ENCODE measurements at places on chromosomes 3 and 15.
A peak's percentile ranks its signal among the peaks of the same experiment; 100 is the strongest.

- DNase-seq, result no peak
Observed at GRCh38 chr3:12983319-12983718, 89.9 kb downstream of the IQSEC1 start.

GRCh38 chr15:94174399-94174802, 57.0 kb upstream of the MCTP2 start:
- DNase-seq, result peak; percentile 49

- DNase-seq, result peak; percentile 75
Observed at GRCh38 chr3:150761831-150762661, 923 bp downstream of the SIAH2 start.

GRCh38 chr3:140726066-140726465, 48.2 kb downstream of the TRIM42 start:
- no peak for DNase-seq

DNA sequence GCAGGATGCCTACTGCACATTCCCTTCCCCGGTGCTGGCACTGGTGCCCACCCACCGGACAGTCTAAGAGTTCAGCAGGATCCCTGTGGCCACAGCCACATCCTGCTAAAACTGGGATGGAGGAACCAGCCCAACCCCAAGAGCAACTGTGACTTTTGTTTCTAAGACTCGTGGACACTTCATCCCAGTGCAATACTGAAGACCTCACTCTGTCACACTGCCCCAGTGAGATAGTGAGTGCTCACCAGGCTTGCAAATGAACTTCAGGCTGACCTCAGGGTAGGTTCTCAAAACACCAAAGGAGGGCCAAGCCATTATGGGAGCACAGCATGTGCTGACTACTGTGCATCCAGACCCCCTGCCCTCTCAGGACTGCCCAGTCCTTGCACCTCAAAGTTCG, 46.7 kb upstream of the MTMR14 start:
- no peak for DNase-seq

DNA sequence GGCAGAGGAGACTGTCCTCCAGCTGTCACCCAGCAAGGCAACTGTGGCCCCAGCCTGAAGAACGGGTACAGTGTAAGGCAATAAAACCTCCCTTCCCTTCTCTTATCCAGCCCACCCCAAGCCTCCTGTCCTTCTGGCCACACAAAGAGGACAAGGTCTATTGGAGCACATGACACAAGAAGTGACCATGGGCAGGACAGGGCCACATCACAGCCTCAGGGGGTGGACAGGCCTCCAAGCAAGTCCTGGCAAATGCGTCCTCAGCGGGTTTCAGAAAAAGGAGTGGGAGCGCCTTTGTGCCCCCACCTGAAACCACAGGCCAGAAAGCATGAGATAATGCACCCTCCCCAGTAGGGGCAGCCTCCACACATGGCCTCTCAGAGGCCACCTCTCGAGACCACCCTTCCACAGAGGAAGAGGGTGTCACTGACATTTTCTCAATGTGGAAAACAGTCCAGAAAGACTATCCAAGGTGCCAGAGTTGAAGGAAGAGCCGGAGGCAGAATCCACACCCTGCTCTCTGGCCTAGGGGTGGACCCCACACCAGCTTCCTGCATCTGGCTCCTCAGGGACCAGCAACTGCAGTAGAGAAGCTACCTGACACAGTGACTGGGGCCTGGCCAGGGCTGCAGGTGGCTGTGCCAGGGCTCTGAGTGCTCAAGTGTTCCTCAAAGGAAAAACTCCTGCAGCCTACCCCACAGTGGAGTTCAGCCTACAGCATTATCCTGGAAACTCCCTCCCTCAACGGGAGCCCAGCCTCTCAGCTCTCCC, 43.9 kb downstream of the CCDC12 start:
- DNase-seq, result no peak

GRCh38 chr3:102682741-102683140, 247.9 kb downstream of the ZPLD1 start:
- no peak for DNase-seq

- peak; percentile 96 for DNase-seq
Observed at GRCh38 chr15:67146875-67147381, 81.5 kb downstream of the SMAD3 start.

- peak; percentile 85 for DNase-seq
Observed at GRCh38 chr15:74396445-74397238, 29.2 kb upstream of the CYP11A1 start.

DNA sequence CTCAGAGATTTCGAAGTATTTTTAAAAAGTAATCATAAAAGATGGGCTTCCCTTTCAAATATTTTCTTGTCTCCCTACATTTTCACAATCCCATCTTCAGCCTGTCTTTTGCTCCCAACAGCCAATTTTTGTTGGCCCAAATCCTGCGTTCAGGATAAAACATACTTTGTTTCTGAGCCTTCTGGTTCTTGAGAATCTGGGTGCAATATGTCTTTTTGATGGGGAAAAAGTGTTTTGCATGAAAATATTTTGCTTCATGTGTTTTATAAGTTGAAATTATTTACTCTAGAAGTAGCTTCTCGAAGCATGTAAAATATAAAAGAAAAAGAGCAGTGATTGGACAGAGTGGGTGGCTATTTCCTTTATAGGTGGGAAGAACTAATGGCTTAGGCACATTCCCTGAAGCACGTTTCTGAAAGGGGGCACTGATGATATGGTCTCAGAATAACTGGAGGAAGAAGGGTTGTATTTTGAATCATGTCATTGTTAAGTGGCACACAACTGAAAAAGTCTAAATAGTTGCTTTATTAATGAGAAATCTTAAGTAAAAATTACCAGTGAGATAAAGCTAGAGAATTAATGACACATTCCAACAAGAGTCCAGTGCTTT, 3.9 kb downstream of the UNC13C start:
- DNase-seq, result no peak

GRCh38 chr3:7684182-7684715, 817.4 kb upstream of the LMCD1 start:
- DNase-seq, result no peak

DNA sequence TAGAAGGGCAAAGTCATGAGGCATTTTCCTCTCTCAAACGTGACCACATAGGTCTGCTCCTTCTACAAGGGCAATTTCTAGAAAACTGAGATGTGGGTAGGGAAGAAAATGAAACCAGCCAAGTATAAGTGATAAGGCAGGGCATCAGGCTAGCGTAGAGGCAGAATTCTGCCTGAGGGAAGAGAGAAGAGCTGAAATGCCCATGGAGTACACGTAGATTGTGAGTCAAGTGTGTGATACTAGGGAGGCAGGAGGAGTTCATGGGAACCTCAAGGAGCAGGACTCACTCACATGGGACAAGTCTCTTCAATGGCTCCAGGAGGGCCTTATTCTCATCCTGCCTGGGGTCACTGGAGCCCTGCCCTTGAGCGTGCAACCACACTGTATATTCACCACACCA, 34.9 kb upstream of the PPP4R2 start:
- DNase-seq, result no peak

DNA sequence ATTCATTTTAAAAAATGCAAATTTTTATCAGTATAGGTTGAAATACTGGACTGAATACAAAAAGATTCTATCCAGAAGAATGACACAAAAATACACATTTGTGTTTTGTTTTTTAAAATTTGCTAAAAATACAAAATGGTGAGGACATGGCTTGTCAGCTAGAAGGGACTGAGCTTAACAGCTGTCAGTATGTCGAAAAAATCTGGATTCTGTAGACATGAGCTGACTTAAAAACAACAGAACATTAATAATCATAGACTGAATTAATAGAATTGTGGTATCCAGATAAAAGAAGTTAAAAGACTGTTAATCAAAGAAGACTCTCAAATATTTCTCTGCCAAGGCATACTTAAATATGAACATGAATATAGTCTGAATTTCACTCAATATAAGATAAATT, 244.9 kb upstream of the CBLB start:
- no peak for DNase-seq
